ENCODE measurements at places on chromosomes 4 and X.

DNA sequence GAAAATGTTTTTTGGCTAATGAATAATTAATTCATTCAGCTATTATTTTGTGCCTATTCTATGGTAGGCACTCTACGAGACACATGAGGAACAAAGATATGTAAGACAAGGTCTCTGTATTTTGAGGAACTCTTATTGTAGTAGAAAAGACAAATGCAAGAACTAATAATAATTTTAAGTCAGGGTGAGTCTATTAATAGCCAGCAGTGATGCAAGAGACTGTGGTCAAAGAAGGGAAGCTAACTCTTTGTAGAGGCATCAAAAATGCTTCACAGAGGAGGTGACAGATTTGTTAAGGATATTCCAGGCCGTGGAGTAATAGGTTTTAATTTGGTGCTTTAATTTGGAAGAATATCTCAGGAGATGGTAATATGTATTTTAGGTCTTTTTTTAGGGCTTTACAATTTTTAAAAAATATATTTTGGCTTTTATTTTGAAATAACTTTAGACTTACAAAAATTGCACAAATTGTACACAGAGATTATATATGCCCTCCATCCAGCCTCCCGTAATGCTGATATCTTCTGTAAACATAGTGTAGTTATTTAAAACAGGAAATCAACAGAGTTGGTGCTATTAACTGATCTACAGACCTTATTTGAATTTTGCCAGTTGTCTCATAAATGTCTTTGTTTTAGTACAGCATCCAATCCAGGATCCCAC lies 48.1 kb downstream of the DCLK2 start:
- no peak for DNase-seq

DNA sequence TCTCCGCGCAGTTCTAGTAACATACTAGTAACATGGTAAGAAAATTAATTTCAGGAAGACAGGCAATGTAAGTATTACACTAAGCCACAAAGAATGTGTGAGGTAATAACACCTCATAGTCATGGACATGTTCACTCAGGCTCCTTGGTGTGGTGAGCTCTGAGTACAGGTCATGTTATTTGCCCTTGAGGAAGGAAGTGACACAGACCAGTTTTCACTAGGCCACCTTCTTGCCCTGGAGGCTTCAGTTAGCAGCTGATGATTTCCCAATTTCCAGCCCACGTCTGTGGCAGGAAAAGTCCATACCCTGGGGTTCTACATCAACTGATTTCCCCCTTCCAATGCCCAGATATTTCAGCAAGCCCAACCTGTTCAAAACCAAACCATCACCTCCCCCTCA lies 6.7 kb downstream of the APOO start:
- no peak for DNase-seq

DNA sequence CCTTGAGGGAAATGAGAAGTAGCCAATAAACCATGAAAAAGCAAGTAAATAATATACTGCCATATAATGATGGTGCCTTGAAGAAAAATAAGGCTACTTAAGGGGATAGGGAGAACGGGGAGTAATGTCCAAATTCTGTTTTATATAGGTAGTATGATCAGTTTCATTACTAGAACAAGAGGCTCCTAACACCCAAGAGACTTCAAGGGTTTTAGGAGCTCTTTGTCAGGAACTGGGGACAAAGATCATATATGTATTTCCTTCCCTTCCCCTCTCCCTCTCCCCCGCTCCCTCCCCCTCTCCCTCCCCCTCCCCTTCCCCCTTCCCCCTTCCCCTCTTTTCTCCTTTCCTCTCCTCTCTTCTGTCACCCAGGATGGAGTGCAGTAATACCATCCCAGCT lies 127.3 kb downstream of the PTPN13 start:
- DNase-seq: no peak

DNA sequence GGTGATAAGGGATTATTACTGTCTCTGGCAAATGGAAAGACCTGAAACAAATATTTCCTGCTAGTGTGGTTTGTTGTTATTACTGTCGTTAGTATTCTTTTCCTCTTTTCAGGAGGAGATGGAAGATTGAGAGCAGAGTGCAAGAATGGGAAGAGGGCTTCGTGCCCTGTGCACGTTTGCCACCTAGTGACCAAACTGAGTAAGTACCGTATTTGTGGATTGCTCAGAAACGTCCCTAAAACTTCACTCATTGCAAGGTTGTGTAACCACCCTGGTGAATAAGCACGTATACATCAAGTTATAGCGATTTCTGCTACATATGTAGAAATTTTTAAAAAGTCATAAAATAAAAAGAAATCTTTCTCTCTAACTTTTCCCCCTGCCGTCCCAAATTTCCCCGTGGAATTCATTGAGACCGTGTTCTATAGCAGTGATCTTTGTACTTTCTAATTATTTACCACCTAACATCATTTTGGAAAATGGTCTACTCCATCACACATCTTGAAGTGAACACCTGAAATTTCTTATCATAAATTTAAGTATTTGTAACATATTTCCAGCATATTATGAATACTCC lies 24.3 kb downstream of the LINC00632 start:
- DNase-seq: peak; percentile 30

DNA sequence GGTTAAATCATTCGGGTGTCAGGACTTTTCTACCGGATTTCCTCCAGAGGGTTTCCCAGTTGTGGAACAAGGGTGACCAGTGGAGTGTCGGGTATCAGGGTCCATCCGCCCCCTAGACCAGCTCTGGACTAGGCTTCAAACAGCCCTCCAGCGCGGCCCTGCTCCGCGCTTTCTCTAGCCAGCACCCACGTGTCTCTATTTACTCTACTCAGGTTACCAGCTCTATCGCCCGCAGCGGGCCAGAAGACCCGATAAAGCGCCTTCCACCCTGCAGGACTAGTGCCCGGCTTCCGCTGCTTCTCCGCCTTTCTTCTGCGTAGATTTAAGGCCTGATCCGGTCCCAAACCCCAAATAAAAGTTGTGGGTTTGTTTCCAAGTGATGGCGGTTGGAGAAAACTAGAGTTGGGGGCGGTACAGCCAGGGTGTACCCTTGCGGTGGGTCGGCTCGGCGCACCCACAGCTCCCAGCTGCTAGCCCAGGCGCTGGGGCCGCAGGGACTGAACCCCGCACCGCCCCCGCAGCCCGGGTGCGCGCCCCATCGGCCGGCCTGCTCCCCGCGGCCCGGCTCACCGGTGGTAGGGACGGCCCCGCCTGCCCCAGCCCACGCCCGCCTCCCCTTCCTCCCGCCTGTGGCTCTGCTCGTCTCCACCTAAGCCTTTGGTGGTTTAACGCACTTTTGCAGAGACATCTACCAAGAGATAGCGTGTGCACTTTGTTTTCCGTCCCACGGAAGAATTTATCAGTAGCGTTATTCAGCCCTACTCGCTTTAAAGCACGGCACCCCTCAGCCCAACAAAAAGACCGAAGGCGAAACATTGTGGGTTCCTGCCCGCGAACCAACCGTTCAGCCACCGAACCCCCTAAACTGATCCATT lies 2.1 kb downstream of the LEF1 start:
- peak; percentile 60 for DNase-seq

GRCh38 chr4:6561706-6562371 lies 13.2 kb upstream of the MAN2B2 start:
- no peak for DNase-seq

GRCh38 chr4:41287005-41287404 lies 30.3 kb downstream of the UCHL1 start:
- DNase-seq: no peak

Measured in naive thymus-derived CD8-positive, alpha-beta T cell (primary cell).